ENCODE measurements at places on chromosomes 12 and 14. TPM values are rescaled to one million over a fixed set of nuclear protein-coding genes. Genes with fewer than 3 reads are reported as not detected.

Gene IL22
- total RNA-seq, result not detected

Gene DTX3
- 12.2 TPM for total RNA-seq

- DNase-seq, result no peak
These were observed 52.4 kb downstream of the FERMT2 start for GRCh38 chr14:52898496-52898895.

Gene NUP107
- 29.6 TPM for total RNA-seq

DNA sequence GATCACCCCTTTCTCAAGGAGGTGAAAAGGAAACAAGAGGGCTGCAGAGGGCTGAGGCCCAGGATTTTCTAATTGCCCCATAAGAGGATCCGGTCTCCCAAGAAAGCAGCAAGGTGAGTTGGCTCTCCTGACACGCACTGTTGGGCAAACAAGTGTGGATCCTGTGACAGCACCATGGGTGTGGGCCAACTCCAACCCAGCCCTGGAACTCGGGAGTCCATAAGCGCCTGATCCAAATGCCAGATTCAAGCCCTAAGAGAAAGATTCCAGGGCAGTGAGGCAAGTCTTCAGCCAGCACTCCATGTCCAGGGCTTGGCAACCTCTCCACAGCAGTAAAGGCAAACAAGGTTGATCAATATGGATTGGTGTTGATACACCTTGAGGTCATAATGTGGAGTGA is 33.1 kb downstream of the KCNA5 start:
- DNase-seq, result peak; percentile 26

- no peak for DNase-seq
These were observed 2.8 kb downstream of the GABARAPL1 start for GRCh38 chr12:10215436-10215835.

DNA sequence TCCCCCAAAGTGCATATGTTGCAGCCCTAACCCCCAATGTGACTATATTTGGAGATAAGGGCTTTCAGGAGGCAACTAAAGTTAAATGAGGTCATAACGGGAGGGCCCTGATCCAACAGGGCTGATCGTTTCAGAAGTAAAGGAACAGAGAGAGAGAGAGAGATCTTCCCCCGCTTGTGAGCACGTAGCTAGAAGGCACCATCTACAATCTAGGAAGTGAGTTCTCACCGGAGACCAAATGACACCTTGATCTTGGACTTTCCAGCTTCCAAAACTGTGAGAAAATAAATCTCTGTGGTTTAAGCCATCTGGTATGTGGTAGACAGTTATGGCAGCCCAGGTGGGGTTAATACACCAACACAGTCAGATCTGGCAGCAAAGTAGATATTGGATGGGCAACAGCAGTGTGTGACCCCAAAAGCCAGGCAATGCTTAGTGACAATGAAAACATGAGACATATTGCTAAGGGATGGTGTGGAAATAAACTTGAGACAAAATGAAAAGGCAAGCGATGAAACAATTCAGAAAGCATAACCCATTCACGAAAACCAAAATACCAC is 147.2 kb upstream of the GSC start:
- no peak for DNase-seq

DNA sequence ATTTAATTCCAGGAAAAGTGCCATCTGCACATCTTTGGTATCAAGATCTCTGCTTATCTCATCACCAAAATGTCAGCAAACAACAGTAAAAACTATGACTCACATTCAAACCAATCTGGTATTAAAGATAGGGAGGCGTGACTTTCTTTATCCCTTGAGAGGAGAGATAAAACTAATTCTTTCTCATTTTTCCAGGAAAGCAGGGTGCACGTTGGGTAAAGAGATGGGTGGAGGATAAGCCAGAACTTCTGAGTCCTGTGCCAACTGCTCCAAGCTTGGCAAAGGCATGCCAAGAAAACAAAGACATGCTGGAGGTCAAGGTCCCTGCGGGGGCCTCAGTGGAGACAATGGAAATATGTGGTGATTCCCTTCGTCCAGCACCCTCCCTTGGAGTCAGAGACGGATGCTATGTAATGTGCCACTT is 225.8 kb upstream of the PLXNC1 start:
- DNase-seq, result no peak

DNA sequence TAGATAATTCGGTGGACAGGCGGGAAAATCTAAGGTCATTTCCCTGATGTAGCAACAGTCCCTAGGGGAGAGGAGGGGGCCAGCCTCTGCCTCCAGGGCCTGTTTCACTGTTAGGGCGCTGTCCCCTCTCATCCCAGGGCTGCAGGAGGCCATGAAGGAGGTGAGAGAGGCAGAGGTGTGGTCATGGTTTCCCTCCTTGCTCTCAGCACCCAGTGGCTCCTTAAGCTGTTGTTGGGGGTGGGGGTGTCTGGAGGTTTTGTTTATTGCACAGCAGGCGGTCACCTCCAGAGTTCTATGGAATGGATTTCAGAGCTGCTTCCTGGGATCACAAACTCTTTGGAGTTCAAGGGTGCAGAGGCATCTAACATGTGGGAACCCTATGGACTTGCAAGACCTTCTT is 212.5 kb upstream of the RTL1 start:
- DNase-seq, result no peak

DNA sequence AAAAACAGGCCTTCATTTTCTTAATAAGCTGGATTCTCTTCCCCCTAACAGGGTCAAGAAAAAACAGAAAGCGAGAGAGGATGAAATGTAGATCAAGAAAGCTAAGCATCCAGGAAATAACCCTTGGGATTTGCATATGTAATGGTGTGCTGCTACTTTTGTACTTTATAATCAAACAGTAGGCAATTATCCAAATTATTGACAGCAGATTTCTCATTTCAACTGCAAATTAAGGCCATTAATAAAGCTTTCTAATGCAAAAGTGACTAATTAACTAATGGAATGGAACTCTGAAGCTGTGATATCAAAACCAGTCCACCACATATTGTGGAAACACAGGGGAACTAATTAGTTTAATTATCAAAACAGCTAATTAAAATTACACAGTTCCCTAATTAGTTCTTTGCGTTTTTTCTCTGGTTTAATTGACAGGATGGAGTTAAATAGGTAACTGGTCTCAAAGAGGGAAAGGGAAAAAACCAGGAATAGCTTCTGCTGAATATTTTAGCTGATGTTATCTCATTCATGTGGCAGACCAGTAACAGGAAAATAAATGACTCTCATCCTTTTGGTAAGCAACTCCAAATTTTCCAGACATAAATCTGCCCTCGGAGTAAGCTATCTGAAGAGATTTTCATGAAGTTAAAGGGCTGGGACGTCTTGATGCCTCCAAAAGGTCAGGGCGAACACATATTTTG is 182.7 kb upstream of the LMO3 start:
- no peak for DNase-seq

Gene FAM181A
- total RNA-seq, result not detected

Gene BBOF1
- 2.9 TPM for total RNA-seq

DNA sequence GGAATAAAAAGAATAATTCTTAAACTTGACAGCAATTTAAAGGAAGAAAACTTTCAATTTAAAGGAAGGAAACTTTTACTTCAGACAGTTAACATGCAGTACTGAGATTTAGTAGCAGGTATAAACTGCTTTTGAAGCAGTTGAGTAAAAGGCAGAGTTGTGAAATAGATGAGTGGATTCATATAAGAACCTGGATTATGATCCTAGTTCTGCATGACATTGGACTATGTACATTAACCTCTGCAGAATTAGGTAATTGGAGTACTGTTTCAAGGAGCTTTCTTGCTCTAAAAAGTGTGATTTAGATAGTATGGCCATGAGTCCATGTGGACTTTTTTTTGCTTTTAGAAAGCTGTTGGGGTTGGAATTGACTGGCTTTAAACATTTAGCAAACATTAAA is 29.7 kb downstream of the ATP2A2 start:
- DNase-seq, result no peak

- DNase-seq, result peak; percentile 14
These were observed 53.2 kb downstream of the KCNK10 start for GRCh38 chr14:88269806-88270420.

GRCh38 chr12:93107514-93108312 is 178.6 kb upstream of the EEA1 start:
- no peak for DNase-seq

GRCh38 chr12:128637642-128638606 is 185.8 kb downstream of the SLC15A4 start:
- DNase-seq, result no peak

- peak; percentile 17 for DNase-seq
These were observed 1.1 kb downstream of the LGALS3 start for GRCh38 chr14:55130196-55130550.

GRCh38 chr14:105389976-105390848 is 8.1 kb upstream of the TEX22 start:
- DNase-seq, result no peak

Gene MYL2
- total RNA-seq, result not detected

Gene ZDHHC22
- not detected for total RNA-seq

Measured in body of pancreas (tissue), 4 donors.